HT-29 (cell line): ENCODE measurements at places on chromosomes 5 and 9. TPM values are rescaled to one million over a fixed set of nuclear protein-coding genes. Genes with fewer than 3 reads are reported as not detected.

DNA sequence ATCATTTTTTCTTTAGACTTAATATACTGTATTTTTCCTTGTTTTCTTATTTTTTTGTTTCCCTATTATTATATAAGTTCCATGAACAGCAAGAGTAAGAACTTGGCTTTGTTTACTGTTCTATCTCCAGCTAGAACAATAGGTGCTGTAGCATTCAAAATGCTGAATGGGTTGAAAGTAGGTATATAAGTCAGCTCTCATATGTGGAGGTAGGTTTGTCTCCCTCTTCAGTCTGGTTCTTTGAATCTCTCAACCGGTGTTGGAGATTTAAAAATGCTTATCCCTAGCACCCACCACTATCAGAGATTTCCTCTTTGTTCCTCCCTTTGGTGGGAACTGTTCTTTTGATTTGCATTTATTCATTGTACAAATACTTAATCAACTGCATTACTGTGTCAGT is 87.5 kb upstream of the FSD1L start:
- DNase-seq = peak; percentile 22

- peak; percentile 83 for DNase-seq
Observed at GRCh38 chr5:73822989-73823339, 197.0 kb downstream of the ARHGEF28 start.

DNA sequence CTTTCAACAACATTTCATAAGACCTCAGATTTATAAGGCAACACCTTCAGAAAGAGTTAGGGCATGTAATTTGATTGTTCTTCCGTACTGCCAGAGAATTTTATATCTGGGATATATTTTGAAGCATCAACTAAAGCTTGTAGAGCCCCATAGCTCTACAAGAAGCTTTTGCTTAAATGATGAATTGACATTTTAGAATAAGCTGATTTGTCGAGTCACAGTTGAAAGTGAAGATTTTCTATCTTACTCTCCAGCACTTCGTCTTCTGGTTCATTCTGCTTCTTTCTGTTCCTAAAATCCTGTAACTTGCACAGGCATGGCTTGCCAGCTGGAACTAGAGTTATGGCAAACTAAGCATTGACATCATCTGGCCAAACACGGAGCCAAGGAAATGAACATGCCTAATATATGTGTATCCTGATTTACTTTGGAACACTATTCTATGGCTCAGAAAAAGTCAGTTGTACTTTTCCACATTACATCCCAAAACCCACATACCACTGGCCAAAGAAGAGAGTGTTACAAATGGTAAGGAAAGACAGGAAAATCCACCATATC is 68.6 kb upstream of the MAST4 start:
- DNase-seq = no peak

DNA sequence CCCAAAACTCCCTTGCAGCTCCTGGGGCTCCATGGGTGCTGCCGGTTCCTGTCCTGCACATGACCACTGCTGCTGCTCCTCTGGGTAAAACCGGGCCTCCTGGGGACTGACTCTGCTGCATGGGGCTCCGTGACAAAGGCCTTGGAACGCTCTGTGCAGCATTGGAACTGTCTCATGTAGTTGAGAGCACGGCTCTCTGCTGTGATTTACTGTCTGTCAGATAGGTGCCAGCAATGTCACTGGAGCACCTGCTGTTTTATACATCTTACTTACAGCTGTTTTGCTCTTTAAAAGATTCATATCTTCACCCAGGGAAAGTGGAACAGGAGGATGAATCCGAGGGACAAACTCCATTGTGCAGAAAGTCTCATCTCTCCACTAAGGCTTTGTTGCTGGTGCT is 138.1 kb downstream of the YIPF5 start:
- DNase-seq = no peak

- DNase-seq = no peak
Observed at GRCh38 chr9:4301971-4302427, 2.1 kb upstream of the GLIS3 start.

GRCh38 chr5:126866851-126867636 is 90.1 kb downstream of the LMNB1 start:
- DNase-seq = no peak

GRCh38 chr9:96304230-96304629 is 2.3 kb upstream of the HSD17B3 start:
- DNase-seq = no peak

GRCh38 chr9:137975936-137976565 is 98.5 kb downstream of the CACNA1B start:
- DNase-seq = no peak

DNA sequence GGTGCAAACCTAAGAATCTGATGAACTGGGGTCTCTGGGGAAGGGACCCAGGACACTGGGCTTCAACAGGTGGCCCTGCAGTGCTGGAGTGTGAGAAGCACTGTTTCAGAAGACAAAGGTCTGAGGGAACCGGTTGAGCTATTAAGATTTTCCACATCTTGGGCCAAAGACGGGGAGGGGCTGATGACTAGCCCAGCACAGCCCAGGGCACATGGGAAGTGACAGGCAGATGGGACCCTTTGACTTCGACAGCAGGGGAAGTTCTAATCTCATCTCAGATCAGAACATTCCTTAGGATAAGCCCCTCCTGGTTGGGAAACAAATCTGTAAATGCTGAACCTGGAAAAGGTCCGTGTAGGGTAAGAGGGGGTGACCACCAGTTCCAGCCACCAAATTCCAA is 67.4 kb downstream of the RAPGEF1 start:
- DNase-seq = no peak

DNA sequence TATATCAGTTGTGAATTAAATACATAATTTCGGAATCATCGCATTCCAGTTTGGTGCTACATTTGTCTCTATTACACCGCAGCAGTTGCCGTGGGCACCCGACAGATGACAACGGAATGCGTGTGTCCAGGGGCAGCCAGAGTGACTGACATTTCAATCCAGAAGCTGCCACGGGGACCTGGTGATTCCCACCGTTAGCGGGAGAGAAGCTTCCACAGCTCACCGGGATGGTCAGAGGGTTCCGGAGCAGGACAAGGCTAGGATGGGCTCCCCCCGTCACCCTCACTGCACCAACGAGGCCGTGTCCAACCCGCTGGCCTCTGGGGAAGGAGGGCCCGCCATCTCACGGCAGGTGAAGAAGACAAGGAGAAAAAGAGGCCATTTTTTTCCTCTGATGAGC is 86.8 kb downstream of the GTF3C4 start:
- no peak for DNase-seq

TMEFF1 gene
- not detected in 2 replicates for total RNA-seq

SLC28A3 gene
- total RNA-seq = 4.5 and 4.7 TPM in 2 replicates

MARVELD2 gene
- 21.8 and 26.7 TPM in 2 replicates for total RNA-seq

ARID3C gene
- total RNA-seq = not detected in 2 replicates

GRXCR2 gene
- not detected in 2 replicates for total RNA-seq

ZNF454 gene
- total RNA-seq = not detected in 2 replicates
